IPS DF 19.7 (cell line): ENCODE measurements at places on chromosomes 16 and 17.

GRCh38 chr16:68319185-68319908, 8.5 kb downstream of the PRMT7 start:
- DNase-seq: no peak

- no peak for DNase-seq
These were observed 12.8 kb upstream of the CES3 start for GRCh38 chr16:66948134-66948836.

GRCh38 chr17:38355251-38355650, 3.6 kb downstream of the SOCS7 start:
- no peak for DNase-seq

GRCh38 chr16:28617874-28618273, 8.0 kb upstream of the SULT1A1 start:
- no peak for DNase-seq

- DNase-seq: no peak
These were observed 72.7 kb downstream of the SOX9 start for GRCh38 chr17:72193391-72194106.

GRCh38 chr17:15967706-15968399, 22.9 kb downstream of the ADORA2B start:
- DNase-seq: no peak

DNA sequence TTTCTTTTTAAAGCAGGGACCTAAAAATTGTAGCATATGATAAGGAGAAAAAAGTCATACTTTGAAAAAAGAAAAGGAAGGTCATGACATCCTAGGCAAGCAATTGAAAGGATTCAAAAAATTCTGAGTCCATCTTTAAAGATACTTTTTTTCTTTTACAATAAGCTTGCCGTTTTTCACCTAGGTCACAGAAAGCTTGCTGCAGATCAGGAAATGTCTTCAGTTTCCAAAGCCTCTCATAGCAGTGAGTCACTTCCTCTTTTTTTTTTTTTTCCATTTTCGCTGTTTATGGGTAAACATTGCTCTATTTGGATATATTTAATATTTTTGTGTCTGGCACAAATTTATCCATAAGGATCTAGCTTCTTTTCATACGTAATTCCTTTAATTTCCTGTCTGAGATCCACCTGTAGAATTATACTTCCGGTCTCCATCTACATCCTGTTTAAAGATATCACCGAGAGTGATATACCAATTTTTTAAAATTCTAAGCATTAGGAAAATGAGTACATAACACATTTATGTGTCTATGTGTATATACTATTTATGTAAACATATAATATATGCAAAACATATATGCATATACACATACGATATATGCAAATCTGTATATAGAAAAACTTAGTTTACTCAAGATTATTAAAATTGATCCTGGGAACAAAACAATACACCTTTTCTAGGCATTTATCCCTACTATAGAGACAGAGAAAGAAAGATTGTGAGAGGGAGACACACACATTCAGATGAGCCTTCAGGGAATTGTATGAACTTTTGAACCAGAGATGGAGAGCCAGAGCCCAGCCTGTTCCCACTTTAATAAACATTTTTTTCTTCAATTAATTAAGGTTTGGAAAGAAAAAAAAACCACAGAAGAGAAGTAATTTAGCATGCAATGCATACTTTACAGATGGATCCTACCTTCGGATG, 134.4 kb downstream of the SKAP1 start:
- DNase-seq: no peak

- no peak for DNase-seq
These were observed 14.5 kb downstream of the MMP28 start for GRCh38 chr17:35780950-35781349.

GRCh38 chr17:45380991-45381390, 51.7 kb downstream of the ARHGAP27 start:
- no peak for DNase-seq

DNA sequence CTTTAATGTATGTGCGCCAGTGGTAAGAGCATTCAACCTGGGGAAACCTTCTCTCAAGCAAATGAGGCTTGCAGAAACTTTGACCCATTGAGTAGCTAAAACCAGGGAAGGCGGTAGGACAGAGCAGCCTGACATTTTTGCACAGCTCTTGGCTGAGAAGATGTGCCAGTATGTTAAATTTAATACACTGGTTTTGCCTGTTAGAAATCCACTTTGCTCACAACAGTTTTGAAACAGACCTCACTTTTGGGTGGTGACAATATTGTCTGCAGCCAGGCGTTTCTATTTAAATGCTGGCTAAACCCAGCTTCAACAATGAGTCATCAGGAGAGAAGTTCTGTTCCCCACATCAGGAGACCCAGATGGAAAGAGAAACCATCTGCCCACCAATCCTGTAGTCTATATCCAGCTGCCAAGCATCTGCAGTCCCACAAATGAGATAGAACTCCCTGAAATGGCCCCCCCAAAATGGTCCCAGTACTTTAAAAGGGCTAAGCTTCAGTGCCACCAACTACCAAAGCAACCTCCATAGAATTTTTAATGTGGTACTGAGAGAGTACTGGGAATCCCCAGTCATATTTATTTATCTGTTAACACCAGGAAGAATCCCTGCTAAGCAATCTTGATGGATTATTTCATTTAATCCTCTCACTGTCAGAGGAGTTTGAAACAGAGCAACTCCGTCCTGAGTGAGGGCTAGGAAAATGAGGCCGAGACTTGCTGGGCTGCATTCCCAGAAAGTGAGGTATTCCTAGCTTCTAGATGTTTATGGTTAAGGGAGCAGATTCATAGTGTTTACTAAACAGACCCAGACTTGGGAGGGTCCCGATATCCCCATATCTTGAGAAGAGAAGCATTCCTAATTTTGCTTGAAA, 29.0 kb upstream of the CLEC3A start:
- DNase-seq: no peak

- no peak for DNase-seq
These were observed 317.1 kb downstream of the PHKB start for GRCh38 chr16:47778106-47778801.

- no peak for DNase-seq
These were observed 268.5 kb downstream of the GRIN2A start for GRCh38 chr16:9913604-9914326.

GRCh38 chr17:81494626-81495377, 17.8 kb downstream of the ACTG1 start:
- no peak for DNase-seq

GRCh38 chr17:54237911-54238515, 415.3 kb downstream of the KIF2B start:
- no peak for DNase-seq

DNA sequence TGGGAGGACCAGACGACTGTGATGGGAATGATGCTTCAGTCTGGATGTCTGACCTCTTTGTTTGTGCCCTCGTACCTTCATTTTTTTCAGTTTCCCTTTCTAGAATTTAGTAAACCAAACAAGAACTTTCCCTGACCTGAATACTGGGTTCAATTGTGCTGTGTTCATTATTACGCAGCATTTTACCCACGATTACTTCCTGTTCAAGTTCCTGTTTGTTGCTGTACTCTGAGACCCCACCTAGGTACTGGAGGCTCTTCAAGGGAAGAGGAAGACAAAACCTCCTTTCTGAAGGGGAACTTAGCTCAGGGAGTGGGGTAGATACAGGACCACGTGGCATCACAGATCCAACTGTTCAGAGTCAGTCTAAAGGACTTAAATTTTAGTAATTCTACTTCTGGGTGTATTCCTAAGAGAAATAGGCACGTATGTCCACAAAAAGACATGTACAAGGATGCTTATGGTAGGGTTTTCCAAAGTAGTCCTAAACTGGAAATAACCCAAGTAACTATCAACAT, 9.2 kb upstream of the PRKCB start:
- no peak for DNase-seq

- no peak for DNase-seq
These were observed 2.8 kb upstream of the XAF1 start for GRCh38 chr17:6753006-6753445.

- no peak for DNase-seq
These were observed 1.0 kb downstream of the MAP2K4 start for GRCh38 chr17:12021623-12022140.

DNA sequence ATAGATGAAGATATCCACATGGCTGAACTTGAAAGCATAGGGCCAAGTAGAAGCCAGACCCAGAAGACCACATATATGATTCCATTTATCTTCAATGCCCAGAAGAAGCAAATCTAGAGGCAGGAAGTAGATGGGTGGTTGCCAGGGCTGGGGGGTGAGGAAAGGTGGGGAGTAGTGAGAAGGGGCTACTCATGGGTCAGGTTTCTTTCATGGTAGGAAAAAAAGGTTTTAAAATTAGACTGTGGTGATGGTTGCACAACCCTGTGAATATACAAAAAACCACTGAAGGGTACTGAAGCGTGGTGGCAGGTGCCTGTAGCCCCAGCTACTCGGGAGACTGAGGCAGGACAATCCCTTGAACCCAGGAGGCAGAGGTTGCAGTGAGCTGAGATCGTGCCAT, 5.4 kb downstream of the CD2BP2 start:
- DNase-seq: no peak

GRCh38 chr16:30092373-30093010, 768 bp upstream of the TBX6 start:
- no peak for DNase-seq

DNA sequence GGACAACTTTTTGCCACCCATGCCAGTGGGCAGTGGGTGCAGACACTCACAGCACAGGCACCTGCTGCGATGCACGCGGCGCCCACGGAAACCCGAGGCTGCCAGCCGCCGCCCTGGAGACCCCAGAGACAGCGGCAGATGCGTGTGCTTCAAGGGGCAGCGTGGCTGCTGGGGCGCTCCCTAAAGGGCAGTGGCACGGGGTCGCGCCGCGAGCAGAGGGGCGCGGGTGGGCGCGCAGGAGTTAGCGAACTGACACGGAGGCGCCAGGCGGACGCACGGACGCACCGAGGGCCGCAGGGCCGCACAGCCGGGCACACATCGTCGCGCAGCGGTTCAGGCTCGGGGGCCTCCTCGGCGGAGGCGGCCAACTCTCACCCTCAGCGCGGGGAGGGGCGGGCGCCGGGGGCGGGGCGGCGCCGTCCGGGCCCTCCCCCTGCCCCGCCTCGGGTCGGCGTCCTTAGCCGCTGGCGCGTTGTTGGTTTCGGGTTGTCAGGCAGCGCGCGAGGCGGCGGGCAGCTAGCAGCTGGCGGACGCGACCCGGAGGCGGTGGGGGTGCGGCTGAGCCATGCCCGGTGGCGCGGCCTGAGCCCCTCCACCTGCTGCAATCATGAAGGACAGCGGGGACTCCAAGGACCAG, at the start of gene KIF19:
Gene KIF19 (plus strand): TSS at position 484 of the 637 bp plus-strand sequence. CDS start 124 bp downstream, at position 608.
- DNase-seq: no peak

GRCh38 chr16:70573451-70574121, 50.0 kb downstream of the SF3B3 start:
- DNase-seq: no peak

GRCh38 chr16:20611350-20611902, 35.3 kb upstream of the ACSM2B start:
- DNase-seq: no peak

DNA sequence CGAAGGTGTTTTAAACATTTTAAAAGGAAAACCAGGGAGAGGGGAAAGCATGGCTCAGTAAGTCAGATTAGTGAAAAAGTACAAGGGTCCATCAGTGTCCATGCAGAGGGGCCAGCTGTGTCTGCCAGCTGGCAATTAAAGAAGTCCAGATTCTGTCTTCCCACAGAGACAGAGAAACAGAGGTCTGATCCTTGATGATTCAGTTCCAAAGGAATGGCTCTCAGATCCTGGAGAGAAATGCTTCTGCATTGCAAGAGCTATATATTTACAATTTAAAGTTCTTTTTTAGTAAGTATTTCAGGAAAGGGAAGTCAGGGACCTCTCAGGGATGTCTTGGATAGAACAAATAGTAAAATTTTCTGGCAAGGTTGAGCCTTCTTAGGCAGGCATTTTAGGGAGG, 56.2 kb downstream of the HSD17B2 start:
- no peak for DNase-seq

- no peak for DNase-seq
These were observed 3.8 kb upstream of the TAC4 start for GRCh38 chr17:49851387-49852291.

DNA sequence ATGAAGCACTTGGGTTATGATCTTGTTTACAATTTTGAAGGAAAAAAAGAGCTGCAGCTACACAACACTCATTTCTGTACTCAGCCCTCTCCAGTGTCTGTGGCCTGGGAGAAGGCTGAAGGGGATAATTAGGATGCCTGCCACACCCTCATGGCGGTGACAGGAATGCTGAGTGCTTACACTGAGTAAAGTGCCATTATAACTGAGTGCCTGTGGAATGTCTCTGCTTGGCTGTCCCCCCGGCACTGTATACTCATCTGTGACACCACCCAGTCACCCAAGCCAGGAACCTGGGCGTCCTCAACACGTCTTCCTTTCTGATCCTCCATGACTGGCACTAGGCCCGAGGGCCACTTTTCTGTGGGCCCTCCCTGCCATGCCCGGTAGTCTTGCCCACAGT, 3.5 kb upstream of the MRPL38 start:
- no peak for DNase-seq

DNA sequence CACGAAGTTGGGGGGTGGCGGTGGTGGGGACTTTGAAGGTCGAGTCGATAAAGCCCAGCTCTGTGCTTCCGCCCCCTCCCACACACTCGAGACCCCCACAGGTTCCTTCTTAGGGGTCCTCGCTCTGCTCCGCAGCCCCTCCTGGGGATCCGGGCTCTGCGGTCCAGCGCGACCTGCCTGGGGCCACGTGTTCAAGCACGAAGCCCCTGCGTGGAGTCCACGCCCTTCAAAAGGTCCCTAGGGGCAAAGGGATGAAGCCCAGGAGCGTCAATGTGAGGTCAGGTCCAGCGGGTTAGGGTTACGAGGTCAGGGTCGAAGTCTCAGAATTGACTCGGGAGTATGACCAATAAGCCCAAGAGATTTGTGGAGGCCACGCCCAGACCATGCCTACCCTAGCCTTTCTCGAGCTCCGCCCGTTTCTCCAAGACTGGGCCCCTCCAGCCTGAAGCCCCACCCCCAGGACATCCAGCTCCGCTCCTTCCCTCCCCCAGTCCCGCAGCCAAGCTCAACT, 786 bp upstream of the CACNA1G start:
- DNase-seq: peak; percentile 76

DNA sequence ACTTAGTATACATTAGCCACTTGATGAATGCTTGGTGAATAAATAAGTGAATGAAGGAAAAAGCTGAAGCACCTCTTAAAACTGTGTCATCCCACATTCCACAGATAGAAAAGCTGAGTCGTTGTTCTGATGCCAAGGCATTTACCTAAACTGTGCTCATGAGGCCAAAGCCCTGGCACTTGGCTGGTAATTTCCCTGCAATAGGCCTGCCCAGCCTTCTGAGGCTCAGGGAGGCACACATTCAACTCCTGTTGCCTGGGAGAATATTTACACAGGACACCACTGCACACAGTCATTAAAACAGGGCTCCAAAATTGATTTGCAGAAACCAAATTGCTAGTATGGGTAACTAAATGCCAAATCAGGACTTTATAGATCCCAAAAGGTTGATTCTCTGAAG, 333.0 kb upstream of the C16orf82 start:
- no peak for DNase-seq

GRCh38 chr17:18988546-18989173, 15.9 kb downstream of the FAM83G start:
- no peak for DNase-seq

GRCh38 chr16:88393571-88393970, 10.8 kb downstream of the ZNF469 start:
- no peak for DNase-seq

- no peak for DNase-seq
These were observed 6.4 kb downstream of the CCDC137 start for GRCh38 chr17:81672954-81673353.
